ENCODE measurements at places on chromosomes 12 and 14. TPM values are rescaled to one million over a fixed set of nuclear protein-coding genes. Genes with fewer than 3 reads are reported as not detected.

DNA sequence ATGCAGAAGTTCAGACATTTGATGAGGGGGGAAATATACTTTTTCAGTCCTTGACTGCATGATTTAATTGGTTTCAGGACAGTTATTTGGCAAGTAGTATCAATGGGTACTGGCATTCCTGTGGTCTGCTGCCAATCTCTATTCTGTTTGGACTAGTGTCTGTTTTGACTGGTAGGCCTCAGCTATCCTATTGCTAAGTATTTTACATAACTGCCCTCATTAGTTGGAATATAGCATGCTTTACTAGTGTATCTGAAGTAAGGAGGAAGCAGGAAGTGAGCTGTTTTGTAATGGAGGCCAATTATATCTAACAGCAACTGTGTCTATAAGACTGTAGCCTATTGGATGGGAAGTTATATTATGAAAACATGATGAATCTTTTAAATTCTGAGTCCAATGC is 104.3 kb downstream of the FLRT2 start:
- H3K27me3 ChIP-seq = no peaks in the 10 kb centered on the region
- no peak for DNase-seq
- H3K36me3 ChIP-seq = no peaks in the 10 kb centered on the region
- no peak overlapping the region for H3K27ac ChIP-seq

DNA sequence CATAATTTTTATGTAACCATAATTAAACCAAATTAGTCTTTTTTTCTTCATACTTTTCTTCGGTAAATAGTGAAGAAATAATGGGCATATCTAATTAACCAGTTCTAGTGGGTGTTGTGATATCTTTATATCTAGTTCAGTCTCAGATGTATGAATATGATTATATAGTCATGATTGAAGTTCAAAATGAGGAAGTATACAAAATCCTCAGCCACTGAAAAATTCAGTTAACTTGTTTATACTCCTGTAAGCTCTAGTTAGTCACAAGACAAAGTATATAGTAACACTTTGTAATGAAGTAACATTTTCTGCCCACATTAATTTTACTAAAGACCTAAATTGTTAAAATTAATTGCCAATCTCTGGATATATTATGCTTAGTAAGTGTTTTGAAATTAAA is 46.5 kb downstream of the CAND1 start:
- no peaks in the 10 kb centered on the region for H3K27me3 ChIP-seq
- H3K4me1 ChIP-seq = no peaks in the 10 kb centered on the region
- no peak overlapping the region for H3K4me3 ChIP-seq
- H3K27ac ChIP-seq = no peak overlapping the region
- DNase-seq = no peak

DNA sequence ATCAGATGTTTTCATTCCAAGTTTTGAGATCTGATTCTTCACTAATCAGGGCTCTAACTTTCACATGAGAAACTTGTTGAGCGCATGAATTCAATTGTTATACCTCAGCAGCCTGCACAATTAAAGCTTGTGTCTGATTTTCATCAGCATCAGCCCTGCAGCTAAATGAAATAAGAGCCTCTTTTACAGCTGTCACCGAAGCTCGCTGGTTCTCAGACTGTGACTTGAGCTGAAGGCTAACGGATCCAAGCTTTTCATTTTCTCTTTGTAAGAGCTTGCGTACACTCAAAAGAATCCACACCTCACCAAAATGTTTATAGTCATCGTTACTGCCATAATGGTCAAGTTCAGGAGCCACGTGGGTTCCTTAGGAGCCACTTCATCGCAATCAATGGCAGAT is 65.5 kb upstream of the BEGAIN start:
- no peak for DNase-seq

The CCDC177 gene
- not detected for total RNA-seq

The MAP1LC3B2 gene
- total RNA-seq = not detected

All from upper lobe of right lung (tissue), 1 donor.